OCI-LY7 (cell line): ENCODE measurements at places on chromosomes 11 and 22.

GRCh38 chr11:19432370-19433061, 191.8 kb upstream of the E2F8 start:
- DNase-seq, result peak; percentile 77

DNA sequence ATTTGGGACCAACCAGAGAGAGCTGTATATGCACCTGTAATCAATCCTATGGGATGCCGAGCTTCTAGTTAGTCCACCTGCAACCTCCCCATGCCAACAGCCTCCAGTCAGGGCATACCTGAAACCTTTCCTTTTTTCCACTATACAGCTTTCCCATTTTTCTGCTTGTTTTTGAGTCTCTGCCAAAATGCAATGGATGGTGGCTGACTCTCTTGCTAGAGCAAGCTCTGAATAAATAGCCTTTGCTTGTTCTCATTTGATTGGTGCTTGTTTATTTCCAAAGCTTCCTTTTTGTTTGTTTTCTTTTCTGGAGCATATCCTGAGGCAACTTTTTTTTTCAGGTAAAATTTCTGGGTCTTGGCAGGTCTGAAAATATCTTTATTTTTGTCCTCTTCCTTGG, 58.0 kb upstream of the PLET1 start:
- no peak for DNase-seq

DNA sequence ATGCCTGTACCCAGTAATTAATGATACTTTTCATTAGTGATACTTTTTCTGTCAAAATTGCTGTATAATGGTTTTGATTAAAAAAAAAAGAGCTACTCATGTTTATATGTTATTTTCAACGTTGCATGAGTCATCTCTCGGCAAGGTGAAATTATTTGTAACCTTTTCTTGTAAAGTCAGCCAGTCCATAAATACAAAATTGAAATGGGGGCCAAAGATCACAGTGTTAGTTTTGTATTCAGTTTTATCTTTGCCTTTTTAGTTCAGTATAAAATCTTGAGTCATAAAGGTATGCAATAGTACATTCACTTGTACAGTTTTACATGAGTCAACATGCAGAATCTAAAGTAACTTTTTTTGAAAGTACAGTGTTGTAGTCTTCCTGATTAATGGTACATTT, 4.3 kb downstream of the ARHGEF12 start:
- no peak for DNase-seq

- no peak for DNase-seq
These were observed 238.1 kb upstream of the BLID start for GRCh38 chr11:122354025-122354697.

- DNase-seq, result no peak
These were observed 31.4 kb upstream of the TESMIN start for GRCh38 chr11:68782711-68783110.

DNA sequence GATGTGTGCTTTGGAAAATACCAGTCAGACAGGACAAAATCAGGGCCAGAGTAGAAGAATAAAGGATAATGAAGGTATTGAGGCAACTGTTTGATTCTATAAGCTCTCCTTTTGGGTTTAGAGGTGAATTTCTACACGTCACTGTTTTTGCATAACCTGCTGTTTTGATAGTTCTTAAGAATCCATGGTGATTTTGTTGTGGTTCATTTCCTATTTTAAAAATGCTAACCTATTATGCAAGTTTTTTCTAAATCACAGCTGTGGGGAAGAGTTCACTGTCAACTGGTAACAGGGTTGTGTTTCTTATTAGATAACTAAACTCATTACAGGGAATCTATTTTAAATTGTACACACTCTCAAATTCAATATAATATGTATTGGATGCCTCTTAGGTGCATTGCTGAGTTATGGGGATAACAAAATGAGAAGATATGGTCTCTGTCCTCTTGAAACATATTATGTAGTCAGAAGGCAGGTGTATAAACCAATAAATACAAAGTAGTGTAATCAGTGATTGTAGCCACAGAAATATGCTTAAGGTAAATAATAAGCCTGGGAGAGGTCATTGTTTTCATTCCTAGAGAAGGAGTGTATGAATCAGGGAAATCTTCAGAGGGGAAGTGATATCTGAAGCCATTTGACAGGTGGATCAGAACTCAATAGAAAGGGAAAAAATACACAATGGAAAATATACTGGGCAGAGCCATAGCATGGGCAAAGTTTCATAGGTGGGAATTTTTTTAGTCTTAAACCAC, 192.5 kb downstream of the FAT3 start:
- no peak for DNase-seq

- no peak for DNase-seq
These were observed 69.7 kb upstream of the BMAL1 start for GRCh38 chr11:13207665-13208594.
